ENCODE measurements at places on chromosomes 6 and 20. TPM values are rescaled to one million over a fixed set of nuclear protein-coding genes. Genes with fewer than 3 reads are reported as not detected.

Gene SEMG1
- total RNA-seq: not detected

Gene CD93
- 17.9 TPM for total RNA-seq

Gene SLC35F1
- total RNA-seq: not detected

Gene CYP24A1
- not detected for total RNA-seq

- peak; percentile 89 for DNase-seq
Measured at GRCh38 chr6:139291813-139292619, at the start of gene TXLNB. TSS of gene TXLNB (minus strand) at chr6:139291998. CDS start at chr6:139288899, 3,099 bp downstream.

Measured in natural killer cell (primary cell).